ENCODE measurements at places on chromosomes 2 and 18.

DNA sequence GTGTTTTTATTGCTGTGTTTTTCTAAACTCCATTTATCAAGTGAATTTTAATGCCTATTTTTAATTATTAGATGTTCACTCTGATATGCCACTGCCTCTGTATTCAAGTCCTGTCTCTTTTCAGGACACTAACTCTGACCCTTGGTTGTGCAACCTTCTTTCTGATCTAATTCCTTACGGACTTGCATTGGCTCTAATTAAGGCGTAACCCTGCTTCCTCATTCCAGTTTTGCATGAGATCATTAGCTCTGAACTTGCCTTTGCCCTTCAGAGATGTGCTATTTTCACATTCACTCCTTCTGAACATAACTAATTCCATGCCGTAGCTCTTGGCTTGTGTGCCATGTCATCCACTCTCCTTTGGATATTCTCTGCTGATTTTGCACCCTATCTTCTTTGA lies 162.5 kb upstream of the TMEFF2 start:
- DNase-seq, result no peak

GRCh38 chr2:147777394-147777793 lies 67.4 kb upstream of the ACVR2A start:
- DNase-seq, result no peak

- DNase-seq, result no peak
These were observed 50.9 kb downstream of the CABYR start for GRCh38 chr18:24189664-24190346.

- DNase-seq, result no peak
These were observed 53.2 kb upstream of the GPR45 start for GRCh38 chr2:105188343-105188742.

GRCh38 chr18:28963481-28963880 lies 786.6 kb upstream of the CDH2 start:
- no peak for DNase-seq

- DNase-seq, result no peak
These were observed 205.5 kb downstream of the UBE2E3 start for GRCh38 chr2:181185948-181186347.

DNA sequence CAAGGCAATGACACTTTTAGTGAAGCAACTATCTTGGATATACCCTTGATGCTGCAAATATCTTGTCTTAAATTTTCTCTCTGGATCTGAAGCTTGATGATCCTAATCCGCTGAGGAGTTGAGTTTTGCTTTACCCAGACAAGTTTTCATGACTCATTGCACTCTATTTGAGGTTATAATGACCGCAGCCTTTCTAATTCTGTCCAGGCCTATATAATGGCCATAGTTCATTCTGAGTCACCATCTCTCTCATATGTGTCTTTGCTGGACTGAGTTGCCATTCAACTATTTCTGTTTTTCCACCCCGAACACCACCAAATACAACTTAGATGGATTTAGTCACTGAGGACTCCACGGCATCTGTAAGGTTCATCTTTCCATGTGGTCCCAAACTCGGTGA lies 802.1 kb upstream of the FAM98A start:
- no peak for DNase-seq

- no peak for DNase-seq
These were observed 360.3 kb downstream of the LRRTM1 start for GRCh38 chr2:79944205-79944604.

- no peak for DNase-seq
These were observed 77.0 kb upstream of the ATL2 start for GRCh38 chr2:38454081-38454480.

DNA sequence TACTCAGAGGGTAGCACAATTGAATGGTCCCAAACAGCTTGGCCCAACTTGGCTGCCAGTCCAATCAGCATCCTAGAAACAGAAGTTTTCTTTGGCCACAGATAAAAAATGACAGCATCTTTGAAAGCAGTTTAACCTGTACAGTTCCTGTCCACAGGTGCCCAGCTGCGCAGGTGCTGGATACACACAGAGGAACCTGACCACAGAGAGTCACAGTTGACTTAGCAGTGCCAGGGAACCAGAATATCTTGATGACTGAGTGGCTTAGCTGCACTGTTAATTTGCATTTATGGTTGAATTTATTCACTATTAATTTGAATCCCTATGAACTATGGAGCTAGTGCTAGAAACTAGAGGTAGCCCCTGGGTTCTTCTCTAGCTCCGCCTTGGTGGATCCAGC lies 93.7 kb downstream of the TPGS2 start:
- DNase-seq, result no peak

DNA sequence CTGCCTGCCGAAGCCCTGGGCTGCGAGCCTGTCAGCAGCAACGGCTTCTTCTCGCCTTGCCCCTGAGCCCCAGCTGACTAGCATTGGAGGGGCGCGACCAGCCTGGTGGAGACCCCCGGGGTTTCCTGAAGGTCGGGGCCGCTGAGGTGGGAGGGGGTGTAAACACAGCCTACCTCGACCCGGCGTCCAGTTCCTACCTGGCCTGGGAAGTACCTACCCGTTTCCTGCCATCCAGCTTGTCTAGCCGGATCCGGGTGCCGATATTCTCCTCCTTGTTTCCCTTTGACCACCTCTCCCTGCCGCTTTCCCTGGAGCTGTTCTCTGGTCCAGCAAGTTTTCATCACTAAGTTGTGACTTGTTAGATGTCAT lies 511 bp downstream of the MOB4 start:
- DNase-seq, result no peak

- DNase-seq, result no peak
These were observed 806 bp upstream of the MYT1L start for GRCh38 chr2:2331881-2332280.

GRCh38 chr2:24077535-24077877 lies 1.4 kb upstream of the SF3B6 start:
- DNase-seq, result no peak

DNA sequence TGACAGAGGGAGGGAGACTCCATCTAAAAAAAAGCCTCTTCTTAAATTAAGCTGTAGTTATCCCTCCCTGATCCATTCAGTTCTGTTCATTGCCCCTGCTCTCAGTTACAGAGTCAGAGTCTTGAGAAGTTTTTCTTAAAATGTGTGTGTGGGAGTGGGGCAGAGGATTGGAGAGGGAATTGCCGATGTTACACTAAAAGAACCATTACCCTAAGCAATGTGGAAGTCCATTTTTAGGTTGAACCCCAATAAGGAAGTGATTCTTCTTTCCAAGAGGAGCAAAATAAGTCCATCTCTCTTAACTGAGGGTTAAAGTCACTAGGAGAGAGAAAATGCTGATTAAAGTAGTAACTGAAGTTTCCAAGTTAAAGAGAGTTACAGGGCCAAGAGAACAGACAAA lies 21.2 kb upstream of the THOC1 start:
- DNase-seq, result no peak

DNA sequence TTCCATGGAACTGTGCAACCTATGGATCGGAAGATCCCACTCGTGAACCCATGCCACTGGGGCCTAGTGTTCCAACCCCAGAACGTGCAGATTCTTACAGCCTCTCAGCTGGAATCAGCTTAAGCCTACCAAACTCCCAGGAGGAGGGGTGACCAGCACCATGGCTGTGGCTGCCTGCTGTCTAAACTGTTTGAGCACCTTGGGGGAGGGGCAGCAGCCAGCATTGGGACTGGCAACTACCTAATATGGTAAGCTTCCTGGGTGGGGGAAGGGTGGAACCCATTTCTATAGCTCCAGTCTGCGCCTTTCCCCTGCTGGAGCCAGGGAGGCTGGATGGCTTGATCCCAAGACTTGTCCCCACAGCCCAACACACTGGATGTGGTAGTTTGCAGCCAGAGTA lies 10.7 kb upstream of the POLE4 start:
- DNase-seq, result no peak

- DNase-seq, result no peak
These were observed 30.9 kb downstream of the EMX1 start for GRCh38 chr2:72947952-72948830.

DNA sequence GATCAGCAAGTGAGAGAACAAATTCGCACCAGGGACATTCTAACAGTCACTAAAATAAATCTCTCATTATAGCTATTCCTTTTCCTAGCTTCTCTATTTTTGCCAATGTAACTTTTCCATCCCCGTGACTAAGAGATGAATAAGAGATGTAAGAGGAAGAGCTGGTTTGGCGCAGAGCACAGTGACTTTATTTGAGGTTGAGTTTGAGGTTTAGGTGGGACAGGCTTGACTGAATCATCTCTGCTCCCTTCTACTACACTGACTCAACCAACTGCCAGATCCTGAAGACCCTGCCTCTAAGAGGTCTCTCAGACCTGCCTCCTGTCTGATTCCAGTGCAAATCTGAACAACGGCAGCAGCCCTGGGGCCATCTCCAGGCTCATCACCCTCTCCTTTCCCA lies 28.0 kb downstream of the RFX8 start:
- DNase-seq, result no peak

GRCh38 chr18:59267503-59268126 lies 5.6 kb downstream of the RAX start:
- no peak for DNase-seq

GRCh38 chr2:17416884-17417391 lies 101.3 kb downstream of the RAD51AP2 start:
- no peak for DNase-seq

GRCh38 chr2:237192881-237193280 lies 107.2 kb downstream of the COPS8 start:
- DNase-seq, result no peak

GRCh38 chr2:120245520-120246332 lies 6.9 kb upstream of the RALB start:
- DNase-seq, result no peak

- DNase-seq, result no peak
These were observed 57.4 kb upstream of the EPB41L3 start for GRCh38 chr18:5601188-5601624.

DNA sequence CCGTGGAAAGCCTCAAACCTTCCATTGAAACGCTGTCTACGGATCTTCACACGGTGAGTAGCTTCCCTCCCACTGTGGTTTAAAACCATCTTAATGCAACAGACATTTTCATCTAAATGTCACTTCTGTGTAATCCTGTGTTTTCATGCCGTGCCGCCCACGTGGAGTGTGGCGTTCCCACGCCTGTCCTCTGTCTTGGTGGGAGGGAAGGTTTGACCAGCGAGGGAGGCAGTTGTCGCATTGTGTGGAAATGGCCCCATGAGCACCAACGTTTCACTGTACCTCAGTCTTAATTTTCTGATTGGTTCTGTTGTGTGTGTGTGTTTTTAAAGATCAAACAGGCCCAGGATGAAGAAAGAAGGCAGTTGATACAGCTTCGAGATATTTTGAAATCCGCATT lies 88.6 kb downstream of the ITGB1BP1 start:
- no peak for DNase-seq

- no peak for DNase-seq
These were observed 39.1 kb downstream of the NTSR2 start for GRCh38 chr2:11630855-11631254.

- DNase-seq, result no peak
These were observed 239.5 kb downstream of the WDR7 start for GRCh38 chr18:56890632-56891031.

DNA sequence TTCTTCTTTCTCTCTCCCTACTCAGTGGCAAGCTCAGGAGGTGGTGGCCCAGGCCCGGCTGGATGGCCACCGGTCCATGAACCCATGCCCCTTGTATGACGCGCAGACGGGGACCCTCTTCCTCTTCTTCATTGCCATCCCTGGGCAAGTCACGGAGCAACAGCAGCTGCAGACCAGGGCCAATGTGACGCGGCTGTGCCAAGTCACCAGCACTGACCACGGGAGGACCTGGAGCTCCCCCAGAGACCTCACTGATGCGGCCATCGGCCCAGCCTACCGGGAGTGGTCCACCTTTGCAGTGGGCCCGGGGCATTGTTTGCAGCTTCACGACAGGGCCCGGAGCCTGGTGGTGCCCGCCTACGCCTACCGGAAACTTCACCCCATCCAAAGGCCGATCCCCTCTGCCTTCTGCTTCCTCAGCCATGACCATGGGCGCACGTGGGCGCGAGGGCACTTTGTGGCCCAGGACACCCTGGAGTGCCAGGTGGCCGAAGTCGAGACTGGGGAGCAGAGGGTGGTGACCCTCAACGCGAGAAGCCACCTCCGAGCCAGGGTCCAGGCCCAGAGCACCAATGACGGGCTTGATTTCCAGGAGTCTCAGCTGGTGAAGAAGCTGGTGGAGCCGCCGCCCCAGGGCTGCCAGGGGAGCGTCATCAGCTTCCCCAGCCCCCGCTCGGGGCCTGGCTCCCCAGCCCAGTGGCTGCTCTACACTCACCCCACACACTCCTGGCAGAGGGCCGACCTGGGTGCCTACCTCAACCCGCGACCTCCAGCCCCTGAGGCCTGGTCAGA lies 1.8 kb downstream of the NEU2 start:
- no peak for DNase-seq

DNA sequence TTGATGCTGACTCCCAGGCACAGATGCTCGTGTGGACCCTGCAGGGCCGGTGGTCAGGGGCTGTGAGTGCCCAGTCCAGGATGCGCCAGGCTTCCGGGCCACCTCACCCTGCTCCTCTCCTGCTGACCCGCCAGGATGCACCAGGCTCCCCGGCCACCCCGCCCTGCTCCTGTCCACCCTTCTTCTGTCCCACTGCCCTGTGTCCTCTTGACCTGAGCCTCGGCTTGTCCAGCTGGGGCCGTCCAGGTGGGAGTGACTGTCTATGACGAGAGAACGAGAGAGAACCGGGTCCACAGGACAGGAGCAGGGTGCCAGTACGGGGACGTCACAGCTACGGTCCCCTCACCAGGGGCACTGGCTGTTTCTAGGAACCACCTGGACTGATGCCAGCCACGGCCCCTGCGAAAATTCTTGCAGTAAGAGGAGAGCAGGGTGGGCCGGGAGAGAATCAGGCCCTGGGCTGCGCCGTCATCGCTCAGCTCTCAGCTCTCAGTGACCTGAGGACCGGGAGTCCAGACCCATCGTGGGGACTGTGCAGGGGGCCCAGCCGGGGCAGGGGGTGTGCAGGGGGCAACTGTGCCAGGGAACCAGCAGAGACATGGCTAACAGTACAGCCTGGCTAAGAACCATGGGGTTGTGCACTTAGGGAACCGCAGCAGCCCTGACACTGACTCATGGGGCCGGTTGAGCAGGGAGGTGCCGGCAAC lies 12.9 kb upstream of the NFATC1 start:
- DNase-seq, result no peak

GRCh38 chr2:74179063-74179865 lies 585 bp upstream of the MOB1A start:
- DNase-seq, result no peak

DNA sequence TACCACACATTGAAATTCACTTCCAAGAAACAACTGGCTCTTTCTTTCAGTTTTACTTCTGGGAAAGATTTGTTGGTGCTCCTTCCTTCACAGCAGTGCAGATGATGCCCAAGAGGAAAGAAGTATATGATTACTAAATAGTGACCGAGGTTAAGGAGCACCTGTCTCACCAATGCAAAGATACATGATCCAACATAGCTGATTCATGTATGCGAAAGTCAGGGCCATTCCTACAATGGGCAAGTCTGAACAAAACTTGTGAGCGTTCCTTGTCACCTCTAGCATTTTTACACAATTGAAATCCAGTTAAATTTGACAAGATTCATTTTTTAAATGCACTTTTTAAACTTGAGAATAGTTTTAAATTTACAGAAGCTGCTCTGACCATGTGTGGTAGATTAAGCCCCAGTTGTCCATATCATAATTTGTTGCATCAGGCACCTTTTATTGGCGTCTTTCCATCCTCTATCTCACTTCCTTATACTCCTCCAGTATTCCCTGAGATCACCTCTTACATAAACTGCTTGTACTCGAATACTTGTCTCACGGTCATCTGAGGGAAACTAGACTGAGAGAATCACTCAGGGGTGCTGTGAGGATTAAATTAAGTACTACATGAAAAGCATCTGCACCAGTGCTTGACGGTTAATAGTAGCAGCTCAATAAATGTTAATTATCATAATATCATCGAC lies 438.8 kb upstream of the CDH20 start:
- no peak for DNase-seq

Measured in activated CD4-positive, alpha-beta T cell treated with anti-CD3 and anti-CD28 coated beads for 24 hours (primary cell).